ENCODE measurements at places on chromosomes 5 and 9.
A peak's percentile ranks its signal among the peaks of the same experiment; 100 is the strongest.

- DNase-seq: no peak
These were observed 75.0 kb upstream of the TNC start for GRCh38 chr9:115192835-115193525.

- no peak for DNase-seq
These were observed 69.2 kb downstream of the SYK start for GRCh38 chr9:90870621-90871326.

DNA sequence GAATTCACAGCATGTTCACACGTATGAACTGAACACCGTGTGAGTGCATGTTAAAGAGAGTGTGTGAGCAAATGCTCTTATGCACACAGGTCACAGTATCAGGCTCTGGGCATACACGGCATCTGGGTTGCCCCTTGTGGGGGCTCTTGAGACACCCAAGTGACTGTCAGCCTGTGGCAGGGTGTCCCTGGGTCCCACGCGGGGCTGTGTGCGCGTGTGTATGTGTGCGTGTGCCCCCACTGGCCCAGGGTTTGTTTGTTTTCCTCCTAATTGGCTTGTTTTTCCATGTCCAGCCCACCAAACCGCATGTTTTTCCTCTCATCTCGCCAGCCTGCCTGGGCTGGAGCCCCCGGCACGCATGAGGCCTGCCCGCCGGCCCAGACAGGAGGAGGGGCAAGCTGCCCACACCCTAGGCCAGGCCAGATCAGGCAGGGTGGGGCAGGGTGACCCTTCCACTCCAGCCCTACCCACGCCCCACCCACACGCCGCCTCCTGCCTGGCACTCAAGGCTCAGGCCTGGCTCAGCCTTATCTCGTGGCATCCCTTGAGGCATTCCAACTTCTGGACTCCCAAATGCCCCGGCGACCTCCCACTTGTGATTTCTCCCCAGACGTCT lies 28.8 kb downstream of the CNTFR start:
- no peak for DNase-seq

DNA sequence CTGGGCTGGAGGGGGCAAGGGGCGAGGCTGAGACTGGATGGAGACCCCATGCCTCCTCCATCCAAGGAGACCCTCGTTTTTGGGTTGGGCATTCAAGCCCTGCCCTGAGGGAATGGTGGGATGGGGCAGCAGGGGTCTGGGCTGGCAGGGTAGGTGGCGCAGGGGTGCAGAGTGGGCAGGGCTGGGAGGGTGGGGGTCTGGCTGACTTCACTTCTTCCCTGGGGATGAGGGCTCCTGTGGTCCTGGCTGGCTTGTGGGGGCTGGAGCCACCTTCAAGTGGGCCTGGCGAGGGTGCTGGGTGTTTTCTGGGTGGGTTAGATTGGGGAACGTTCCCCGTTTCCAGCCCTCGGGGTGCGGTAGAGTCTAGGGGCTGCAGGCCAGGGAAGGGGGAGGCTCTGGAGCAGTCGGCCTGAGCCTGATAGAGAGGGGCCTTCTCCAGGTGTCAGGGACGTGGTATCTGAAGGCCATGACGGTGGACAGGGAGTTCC lies 412 bp downstream of the LCN1 start:
- no peak for DNase-seq

GRCh38 chr5:119379942-119380547 lies 24.2 kb downstream of the TNFAIP8 start:
- no peak for DNase-seq

GRCh38 chr5:135225856-135226560 lies 173.0 kb downstream of the MACROH2A1 start:
- no peak for DNase-seq

GRCh38 chr5:68033961-68034571 lies 181.5 kb upstream of the PIK3R1 start:
- DNase-seq: no peak

GRCh38 chr5:171701100-171701541 lies 84.5 kb upstream of the SMIM23 start:
- DNase-seq: no peak

GRCh38 chr5:158376679-158377078 lies 517.7 kb upstream of the CLINT1 start:
- DNase-seq: no peak

DNA sequence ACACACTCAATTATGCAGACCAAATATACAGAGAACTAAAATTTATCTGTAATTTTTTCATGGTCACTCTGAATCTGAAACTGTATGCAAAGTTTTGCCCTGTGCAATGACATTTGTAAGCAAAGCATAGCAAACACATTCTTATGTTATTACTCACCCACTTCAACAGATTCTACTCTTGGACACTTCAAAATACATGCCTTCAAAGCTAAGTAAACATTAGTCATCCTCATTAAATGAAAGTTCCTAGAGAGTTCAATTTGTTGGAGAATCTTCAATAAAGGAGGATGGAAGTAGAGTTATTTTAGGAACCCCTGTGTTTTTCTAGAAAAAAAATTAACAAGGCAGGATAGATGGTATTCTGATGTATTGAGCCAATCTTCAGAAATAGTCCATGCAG lies 639.7 kb upstream of the C9orf72 start:
- no peak for DNase-seq

- no peak for DNase-seq
These were observed 187.2 kb upstream of the ZNF462 start for GRCh38 chr9:106675780-106676179.

DNA sequence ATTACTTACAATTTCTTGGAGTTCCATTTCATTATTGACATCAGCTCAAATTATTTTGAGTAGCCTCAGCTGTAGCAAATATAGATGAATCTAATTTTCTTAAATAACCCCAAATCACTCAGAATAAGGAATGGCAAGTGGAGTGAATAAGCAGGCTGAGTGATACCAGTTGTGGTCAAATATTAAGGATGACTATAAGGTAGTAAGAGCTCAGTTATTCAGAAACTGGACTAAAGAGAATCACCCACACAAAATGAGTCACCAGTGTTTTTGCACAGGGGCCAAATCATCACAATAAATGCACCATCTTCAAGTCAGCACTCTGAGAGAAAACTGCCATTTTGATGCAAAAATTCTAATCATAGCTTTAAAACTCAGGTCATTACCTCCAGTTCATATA lies 128.9 kb upstream of the TARS1 start:
- DNase-seq: no peak

- peak; percentile 31 for DNase-seq
These were observed 1.1 kb upstream of the MAT2B start for GRCh38 chr5:163504079-163504931.

GRCh38 chr5:159183247-159183646 lies 26.1 kb downstream of the RNF145 start:
- DNase-seq: no peak

- peak; percentile 24 for DNase-seq
These were observed 13.4 kb upstream of the XPA start for GRCh38 chr9:97710356-97711222.

GRCh38 chr9:136087741-136088480 lies 7.2 kb downstream of the NACC2 start:
- no peak for DNase-seq

- no peak for DNase-seq
These were observed 216.9 kb downstream of the GABBR2 start for GRCh38 chr9:98491828-98492227.

DNA sequence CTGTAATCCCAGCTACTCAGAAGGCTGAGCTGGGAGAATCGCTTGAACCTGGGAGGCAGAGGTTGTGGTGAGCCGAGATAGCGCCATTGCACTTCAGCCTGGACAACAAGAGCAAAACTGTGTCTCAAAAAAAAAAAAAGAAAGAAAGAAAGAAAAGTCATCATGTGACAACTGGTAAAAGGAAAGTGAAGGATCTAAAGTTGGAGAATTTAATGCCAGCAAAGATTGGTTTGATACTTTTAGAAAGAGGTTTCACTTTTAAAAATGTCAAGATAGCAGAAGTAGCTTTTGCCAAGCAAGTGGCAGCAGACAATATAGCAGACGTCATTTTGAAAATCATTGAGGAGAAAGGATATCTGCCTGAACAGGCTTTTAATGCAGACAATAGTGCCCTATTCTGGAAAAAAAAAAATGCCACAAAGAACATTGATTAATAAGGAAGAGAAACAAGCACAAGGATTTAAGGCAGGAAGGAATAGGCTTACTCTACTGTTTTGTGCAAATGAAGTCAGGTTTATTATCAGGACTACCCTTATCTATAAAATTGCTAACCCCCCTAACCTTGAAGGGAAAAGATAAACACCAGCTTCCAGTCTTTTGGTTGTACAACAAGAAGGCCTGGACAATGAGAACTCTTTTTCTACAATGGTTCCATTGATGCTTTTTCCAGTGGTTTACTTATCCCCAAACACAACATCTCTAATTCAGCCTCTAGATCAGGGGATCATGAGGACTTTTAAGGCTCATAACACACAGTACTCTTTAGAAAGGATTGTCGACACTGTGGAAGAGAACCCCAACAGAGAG lies 12.0 kb downstream of the PKD2L2 start:
- no peak for DNase-seq

DNA sequence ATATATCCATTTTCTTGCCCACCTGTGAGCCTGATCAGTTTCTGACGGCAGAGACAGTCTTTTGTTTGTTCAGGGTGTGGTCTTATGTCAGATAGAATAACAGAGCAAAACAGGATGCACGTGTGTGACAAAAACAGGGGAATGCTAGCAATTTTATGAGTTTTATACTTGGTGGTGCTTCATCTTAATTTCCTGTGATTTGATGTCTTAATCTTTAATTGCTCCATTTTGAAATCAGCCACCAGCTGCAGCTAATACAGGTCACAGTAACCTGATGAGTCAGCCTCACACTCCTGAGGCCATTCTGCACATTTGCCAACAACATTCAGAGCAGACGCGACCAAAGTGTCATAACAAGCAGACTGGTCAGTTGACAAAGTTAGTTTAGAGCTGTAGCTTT lies 42.3 kb upstream of the JMY start:
- DNase-seq: no peak

GRCh38 chr5:142263346-142263745 lies 61.5 kb downstream of the SPRY4 start:
- DNase-seq: no peak

DNA sequence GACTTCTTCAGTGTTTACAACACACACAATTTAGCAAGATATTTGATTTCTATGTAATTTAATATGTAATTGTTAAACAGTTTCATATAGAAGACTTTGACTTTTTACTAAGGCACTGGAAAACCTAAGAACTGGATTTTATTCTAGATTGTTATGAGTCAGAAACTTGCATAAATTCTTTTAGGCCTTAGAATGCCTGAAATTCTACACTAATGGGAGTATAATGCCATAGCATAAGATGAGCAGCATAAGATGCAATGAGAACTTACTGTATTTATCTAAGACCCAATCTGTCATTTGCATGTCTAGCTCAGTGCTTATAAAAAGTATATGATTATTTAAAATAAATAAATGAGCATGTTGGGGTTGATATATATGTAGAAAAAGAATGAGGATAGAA lies 285.2 kb downstream of the CDH12 start:
- no peak for DNase-seq

- no peak for DNase-seq
These were observed 53.1 kb downstream of the SYK start for GRCh38 chr9:90854637-90855175.

DNA sequence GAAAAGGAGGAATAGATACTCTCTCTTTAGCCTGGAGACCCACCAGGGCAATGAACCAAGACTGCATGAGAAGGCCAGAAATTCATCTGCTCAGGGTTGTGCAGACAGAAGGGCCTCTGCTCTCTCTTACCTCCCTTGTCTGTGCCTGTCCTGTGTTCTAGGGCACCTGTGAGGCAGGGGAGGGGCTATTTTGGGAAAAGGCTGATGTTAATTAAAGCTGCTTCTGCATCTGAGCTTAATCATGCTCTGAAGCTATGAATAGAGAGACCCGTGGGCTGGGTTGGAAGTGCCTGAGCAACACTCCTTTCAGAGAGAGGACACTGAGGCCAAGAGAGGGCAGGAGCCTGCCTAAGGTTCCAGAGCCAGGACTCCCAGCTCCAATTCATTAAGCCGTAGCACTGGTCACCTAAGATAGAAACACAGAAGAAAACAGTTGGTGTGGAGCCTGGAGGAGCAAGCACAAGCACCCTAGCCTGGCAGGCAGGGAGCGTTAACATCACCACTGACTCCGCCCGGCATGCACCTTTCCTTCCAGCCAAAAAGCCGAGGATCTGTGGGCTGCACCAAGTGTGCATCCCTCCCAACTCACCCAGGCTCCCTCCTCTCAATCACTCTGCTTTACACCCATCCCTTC lies 31.4 kb upstream of the STING1 start:
- peak; percentile 73 for DNase-seq

DNA sequence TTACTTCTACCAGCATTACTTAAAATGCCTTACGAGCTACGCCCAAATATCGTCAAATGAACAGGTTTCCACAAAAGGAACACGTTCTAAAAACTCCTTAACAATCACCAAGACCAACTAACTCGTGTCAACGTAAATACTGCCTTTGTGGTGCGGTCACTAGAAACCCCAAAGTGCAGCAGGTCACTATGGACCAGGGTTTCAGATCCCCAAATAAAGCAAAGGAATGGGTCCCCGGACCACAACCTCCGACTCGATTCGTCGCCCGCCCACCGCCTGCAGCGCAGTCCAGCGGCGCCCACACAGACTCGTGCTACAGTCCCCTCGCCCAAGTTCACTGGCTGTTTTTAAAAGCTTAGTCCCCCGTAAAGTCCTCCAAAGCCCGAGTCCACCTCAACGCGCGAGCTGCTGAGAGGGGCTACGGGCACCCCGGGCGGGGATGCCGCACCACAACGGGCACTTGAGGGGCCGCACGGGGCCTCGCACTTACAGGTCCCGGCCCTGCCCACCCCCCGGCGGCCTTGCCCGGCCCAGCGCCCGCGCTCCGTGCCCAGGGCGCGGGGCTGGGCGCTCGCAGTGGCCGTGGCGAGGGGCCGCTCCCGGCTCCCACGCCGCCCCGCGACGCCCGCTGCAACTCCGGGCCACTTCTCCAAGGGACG lies 1.1 kb downstream of the NFIB start:
- peak; percentile 54 for DNase-seq

- DNase-seq: no peak
These were observed 17.1 kb downstream of the SUSD1 start for GRCh38 chr9:112157961-112158360.

DNA sequence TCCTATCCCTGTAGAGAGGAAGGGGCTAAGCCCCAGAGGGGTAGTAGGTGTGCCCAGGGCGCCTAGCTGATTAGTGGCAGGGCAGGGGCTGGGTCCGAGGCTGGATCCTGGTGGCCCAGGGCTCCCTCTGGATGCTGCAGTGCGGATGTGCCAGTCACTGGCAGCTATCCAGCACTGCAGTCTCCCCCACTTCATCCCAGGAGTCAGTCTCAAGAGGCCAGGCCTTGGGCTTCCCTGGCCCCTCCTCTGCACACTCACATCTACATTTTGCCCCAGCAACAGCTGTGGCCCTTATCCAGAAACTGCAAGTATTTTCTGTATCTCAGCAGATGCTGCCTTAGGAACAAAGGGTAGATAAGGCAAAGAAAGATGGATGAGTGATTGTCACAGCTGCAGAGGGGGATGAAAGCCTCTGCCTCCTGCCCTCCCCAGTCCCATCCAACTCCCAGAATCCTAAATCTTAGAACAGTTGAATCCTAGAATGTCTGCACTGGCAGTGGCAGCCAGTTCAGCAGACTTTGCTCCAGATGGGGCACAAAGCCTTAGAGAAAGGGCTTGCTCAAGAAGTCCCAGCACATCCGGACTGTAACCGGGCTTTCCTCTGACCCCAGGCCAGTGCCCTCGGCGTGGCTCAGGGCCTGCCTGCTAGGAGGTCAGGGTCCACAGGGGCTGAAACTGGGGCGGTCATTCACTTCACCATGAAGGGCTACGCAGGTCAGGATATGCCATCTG lies 1.6 kb downstream of the ANXA6 start:
- peak; percentile 79 for DNase-seq

- no peak for DNase-seq
These were observed 121.5 kb downstream of the RMI1 start for GRCh38 chr9:84101964-84102632.

GRCh38 chr9:19464764-19465585 lies 56.2 kb downstream of the ACER2 start:
- peak; percentile 79 for DNase-seq

- DNase-seq: no peak
These were observed 42.1 kb downstream of the PPP1R2B start for GRCh38 chr5:156892223-156892622.
